Lung (tissue), 17 donors: ENCODE measurements at places on chromosomes 12 and 14. TPM values are rescaled to one million over a fixed set of nuclear protein-coding genes. Genes with fewer than 3 reads are reported as not detected.

DNA sequence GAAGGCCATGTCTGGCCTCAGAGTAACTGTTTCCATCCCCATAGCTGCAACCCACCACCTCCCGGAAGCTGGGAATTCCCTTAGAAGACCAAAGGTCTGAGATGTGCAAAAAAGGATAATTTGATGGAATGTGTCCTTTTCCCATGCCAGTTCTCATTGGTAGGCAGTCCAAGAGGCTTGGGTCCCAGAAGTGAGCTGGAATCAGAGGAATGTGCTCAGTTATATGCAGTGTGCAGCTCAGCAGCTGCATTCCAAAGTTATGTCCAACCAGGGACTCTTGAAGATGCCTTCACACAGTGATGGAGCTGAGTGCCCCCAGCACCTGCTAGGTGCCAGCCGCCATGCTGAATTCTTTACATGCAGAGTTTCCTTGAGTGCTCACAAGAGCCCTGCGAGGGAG, 583.9 kb upstream of the TBX3 start:
- no peak for DNase-seq

DNA sequence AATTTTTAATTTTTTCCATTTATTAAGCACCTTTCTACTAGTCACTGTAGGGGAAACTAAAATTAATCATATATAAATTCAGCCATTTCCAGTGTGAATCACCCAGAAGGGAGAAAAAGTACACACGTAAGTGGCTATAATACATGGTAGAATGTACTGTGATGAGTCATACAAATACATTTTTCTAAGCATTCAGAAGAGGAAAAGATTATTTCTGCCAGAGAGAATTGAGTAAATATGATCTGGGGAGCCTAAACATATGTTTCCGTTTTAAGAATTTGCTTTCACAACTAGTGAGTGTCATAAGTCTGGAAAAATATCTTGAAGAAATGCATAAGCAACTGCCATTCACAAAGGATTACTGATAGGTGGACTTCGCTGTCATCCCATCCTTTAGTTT, 102.8 kb downstream of the TGFB3 start:
- DNase-seq: no peak

Gene TTC5
- polyA plus RNA-seq: 10.7 TPM

GRCh38 chr12:106311139-106311538, 8.6 kb downstream of the TCP11L2 start:
- no peak for DNase-seq

Gene PLEKHD1
- 0.33 TPM for polyA plus RNA-seq
